H7 (cell line): ENCODE measurements at places on chromosomes 11 and 22. TPM values are rescaled to one million over a fixed set of nuclear protein-coding genes. Genes with fewer than 3 reads are reported as not detected.

DNA sequence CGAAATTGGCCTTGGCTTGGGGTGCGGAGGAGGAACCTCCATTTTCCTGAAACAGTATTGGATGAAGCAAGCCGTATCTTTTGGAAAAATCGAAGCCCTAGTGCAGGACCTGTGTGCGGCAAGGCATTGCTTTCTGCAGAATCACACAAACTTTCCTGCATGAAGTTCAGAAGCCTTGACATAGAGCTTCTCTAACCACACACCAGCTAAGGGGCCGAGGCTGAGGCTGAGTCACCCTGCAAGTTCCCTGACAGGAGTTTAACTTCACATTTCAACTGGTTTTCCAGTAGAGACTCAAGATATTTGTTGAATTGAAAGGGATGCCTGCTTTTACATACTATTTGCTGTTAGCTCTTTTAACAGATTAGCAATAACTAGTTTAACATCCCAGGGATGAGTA is 67.8 kb downstream of the TCF20 start:
- no peak for DNase-seq

DNA sequence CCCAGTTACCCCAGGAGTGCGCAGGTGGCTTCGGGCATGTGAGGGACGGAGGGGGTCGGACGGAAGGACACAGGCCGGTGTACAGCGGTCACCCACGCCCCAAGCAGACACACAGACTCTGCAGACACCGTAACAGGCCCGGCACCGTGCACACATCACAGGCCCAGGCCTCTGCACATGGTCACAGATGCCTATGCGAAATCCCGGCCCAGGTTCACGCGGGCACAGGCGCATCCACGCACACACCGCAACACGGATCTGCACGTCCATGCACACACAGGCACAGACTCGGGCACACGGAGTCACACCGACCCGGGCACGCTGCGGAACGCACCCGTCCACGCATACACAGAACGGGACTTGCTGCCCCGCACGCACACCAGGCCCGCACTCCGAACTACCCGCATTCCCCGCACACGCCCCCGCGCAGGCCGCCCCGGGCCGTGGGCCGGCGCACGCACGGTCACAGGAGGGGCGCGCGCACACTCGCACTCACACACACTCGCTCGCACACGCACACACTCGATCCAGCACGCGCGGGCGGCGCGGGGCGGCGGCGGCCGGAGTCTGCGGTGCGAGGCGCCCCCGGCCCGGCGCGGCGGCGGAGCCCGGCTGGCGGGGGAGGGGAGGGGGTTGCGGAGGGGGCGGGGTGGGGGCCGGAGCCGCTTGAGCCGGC is at the start of gene MGAT3:
Gene MGAT3, plus strand, starts transcription at position 491 of the 676 bp plus-strand sequence. CDS start 30,336 bp downstream, outside the sequence.
- DNase-seq = peak; percentile 97

Gene SERPING1
- 30.3 and 34.6 TPM in 2 replicates for total RNA-seq

Gene OR51E2
- total RNA-seq = not detected in 2 replicates

GRCh38 chr11:131839326-131839725 is 468.9 kb downstream of the NTM start:
- DNase-seq = no peak

DNA sequence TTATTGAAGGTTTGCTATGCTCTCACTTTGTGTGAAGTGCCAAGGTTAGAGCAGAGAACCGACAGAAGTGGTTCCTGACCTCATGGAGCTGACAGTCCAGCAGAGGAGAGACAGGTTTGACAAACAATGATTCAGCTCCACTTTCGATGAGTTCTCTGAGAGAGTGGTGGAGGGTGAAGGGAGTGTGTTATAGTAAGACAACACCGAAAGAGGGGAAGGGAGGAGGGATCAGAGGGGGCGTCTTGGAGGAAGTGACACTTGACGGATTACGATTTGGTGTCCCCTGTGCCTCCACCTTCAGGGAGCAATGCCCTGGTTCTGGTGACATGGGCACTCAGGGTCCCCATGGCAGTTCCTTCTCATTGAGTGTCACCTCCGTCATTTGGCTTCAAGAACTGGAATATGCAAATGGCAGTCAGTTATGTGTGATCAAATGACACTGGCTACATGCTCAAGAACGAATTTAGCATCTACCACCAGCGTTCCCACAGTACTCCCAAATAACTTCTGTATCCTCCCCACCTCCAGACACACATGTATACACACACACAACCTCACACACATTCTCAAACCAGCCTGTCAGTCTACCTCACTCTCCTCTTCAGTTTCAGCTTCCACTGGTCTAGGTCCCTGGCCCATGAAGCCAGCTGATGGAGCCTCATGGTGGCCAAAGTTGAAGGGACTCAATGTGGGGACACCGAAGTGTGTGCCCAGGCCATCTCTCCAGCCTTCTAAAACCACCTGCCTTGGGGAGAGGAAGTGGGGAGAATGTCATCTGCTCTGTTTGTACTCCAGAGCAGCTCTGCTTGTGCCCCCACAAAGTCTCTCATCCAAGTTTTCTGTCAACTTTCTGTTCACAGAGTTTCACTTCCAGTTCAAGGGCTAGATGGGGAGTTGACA is 31.4 kb upstream of the NUP160 start:
- no peak for DNase-seq
